ENCODE measurements at places on chromosomes 6 and 20.

- H3K36me3 ChIP-seq, result no peaks in the 10 kb centered on the region
- H3K4me1 ChIP-seq, result no peaks in the 10 kb centered on the region
- H3K27me3 ChIP-seq, result peaks cover 31% of the 10 kb centered on the region
These were observed 41.2 kb downstream of the LRFN2 start for GRCh38 chr6:40545954-40546353.

DNA sequence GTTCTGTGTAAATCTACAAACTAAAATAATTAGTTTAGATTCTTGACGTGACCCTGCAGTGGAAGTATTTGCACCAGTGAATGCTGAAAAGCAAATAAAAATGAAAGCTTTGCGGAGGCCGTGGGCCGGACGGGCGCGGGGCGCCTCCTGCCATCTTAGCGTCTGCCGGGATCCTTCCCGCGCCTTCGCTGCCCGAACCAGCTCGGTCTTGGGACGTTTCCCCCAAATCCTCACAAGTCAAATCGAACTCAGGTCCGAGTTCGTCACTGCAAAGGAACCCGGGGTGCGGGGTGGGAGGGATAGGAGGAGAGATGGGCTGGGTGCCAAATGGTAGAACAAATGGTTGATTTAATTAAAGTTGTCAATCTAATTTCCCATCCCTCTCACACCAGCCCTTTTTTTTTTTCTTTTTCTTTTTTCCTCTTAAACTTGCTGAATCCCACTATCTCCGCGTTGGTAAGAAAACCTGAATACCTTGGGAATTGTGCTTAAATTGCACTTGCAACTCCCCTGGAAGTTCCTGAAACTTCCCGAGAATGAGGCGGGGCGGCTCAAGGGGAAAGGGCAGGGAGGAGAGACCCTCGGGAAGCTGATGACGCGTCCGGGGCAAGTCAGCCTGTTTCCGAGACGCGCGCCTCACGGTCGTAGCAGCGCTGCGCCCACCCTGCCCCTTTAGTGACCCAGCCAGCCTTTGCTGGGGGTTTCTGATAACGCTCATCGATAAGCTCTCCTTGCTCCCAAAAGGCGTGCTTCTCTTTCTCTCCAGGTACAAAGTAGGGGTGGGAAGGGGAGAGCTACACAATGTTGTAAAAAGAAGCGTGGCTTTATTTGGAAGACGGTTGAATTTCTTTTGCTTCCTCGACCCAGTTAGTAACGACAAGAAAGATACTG lies 1.8 kb downstream of the GJA1 start:
- H3K27me3 ChIP-seq, result no peaks in the 10 kb centered on the region
- DNase-seq, result peak; percentile 51
- H3K36me3 ChIP-seq, result no peaks in the 10 kb centered on the region
- H3K4me1 ChIP-seq, result peaks cover 34% of the 10 kb centered on the region
- peak overlapping the region; percentile 94 for H3K27ac ChIP-seq

DNA sequence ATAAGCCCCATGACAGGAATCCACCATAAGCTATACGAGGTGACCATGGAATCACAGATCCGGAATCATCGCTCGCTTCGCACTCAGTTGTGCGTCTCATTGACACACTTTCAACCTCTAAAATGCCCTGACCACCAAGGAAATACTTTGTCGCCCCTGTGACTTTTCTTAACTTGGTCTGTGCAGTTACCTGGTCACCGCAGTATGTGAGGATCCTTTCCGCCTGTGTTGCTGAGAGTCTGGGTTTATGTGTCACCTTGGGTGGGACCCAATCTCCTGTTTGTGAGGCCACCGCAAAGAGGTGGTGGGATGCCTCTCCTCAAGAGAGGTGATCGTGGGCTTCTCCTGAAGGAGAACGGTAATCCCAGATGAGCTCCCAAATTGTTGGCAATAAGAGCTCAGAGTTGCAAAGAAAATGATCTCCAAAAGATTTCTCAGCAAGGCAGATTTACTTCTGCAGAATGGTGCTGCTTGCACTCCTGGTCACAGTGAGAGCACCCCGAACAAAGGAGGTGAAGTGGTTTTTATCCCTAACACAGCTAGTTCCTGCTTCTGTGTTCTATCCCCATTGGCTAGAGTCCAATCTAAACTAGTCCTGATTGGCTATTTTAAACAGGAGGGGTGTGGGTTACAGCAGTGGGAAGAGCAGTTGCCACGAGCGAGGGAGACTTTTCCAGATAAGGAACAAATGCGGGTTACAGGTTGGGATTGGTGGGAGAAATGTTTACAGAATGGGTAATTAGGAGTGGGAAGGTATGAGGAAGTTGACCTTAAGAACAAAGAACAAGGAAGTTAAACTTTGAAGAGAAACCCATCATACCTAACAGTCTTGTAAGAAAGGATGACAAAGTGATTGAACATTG lies 9.1 kb upstream of the ZNFX1 start:
- peaks cover 44% of the 10 kb centered on the region for H3K4me1 ChIP-seq
- H3K27me3 ChIP-seq, result no peaks in the 10 kb centered on the region
- H3K36me3 ChIP-seq, result peaks cover 89% of the 10 kb centered on the region
- H3K27ac ChIP-seq, result peak overlapping the region; percentile 75

- H3K4me1 ChIP-seq, result peaks cover 12% of the 10 kb centered on the region
- peaks cover 6% of the 10 kb centered on the region for H3K36me3 ChIP-seq
- H3K27ac ChIP-seq, result no peak overlapping the region
- no peaks in the 10 kb centered on the region for H3K27me3 ChIP-seq
- DNase-seq, result no peak
These were observed 137.6 kb downstream of the AIG1 start for GRCh38 chr6:143198312-143198711.

DNA sequence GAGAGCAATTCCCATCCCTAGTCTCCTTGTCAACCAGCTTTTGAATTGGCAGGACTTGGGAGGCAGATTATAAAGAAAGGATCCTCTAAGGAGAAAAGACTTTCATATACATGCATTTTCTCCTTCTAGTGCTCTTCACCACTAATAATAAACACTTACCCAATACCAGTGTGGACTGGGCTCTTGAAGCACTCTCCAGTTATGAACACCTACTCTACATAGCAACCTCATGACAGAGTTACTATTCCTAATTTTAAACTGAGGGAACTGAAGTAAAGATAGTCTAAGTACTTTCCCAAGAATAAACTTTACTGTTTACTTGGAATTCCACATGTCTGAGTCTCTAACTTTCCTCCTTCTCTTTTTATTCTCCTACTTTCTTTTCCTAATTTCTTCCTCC lies 4.8 kb downstream of the COL9A1 start:
- no peak for DNase-seq
- no peaks in the 10 kb centered on the region for H3K4me1 ChIP-seq
- no peak overlapping the region for H3K4me3 ChIP-seq
- no peak overlapping the region for H3K27ac ChIP-seq
- peaks cover 61% of the 10 kb centered on the region for H3K27me3 ChIP-seq

DNA sequence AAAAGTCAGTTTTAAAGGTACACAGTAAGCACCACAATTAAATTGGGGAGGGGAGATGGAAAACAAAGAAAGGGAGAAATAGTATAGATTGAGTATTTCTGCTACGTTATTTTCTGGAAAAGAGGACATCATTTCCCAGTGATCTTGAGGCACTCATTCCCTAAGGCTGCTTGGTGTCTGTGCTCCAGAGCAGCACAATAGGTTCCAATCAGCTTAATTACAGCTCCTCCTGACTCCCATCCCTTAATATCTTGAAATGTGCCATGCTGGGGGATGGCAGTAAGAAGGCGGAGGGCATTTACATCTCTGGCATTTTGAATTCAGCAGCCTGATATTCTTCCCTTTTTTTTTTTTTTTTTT lies 39.5 kb upstream of the BEND3 start:
- H3K36me3 ChIP-seq, result no peaks in the 10 kb centered on the region
- DNase-seq, result no peak
- H3K27me3 ChIP-seq, result no peaks in the 10 kb centered on the region
- no peak overlapping the region for H3K27ac ChIP-seq
- H3K4me1 ChIP-seq, result peaks cover 26% of the 10 kb centered on the region

DNA sequence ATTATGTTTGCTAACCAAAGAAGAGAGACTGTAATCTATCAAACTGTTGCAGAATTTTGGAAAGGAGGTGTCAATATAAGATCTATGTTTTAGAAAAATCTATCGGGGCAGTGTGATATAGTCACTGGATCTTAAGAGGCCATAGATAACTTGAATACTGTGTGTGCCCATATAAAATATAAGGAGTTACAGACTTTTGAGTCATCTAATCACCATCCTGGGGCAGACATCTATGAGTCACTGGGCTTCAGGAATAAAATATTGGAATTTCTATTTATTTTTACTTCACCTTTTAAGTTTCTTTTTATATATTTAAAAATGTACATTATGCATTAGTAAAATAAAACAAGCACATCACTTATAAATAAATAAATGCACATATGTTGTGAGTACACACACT lies 509.3 kb upstream of the MAN1A1 start:
- no peak overlapping the region for H3K4me3 ChIP-seq
- no peaks in the 10 kb centered on the region for H3K27me3 ChIP-seq
- H3K27ac ChIP-seq, result no peak overlapping the region
- DNase-seq, result no peak
- peaks cover 13% of the 10 kb centered on the region for H3K4me1 ChIP-seq

DNA sequence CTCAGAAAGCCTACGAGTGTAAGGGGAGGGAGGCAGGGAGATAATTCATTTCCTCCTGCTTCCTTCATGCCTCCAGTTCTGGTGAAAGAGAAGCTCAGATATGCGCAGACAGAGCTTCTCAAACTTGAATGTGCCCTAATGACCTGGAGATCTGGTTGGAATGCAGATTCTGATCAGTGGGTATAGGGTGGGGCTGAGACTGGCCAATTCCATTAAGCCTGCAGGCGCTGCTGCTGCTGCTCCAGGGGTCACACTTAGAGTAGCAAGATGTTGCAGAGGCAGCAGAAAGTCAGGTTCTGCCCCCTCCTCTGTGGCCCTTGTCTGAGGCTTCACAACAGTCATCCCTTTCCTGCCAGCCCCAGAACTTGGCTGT lies 161.0 kb downstream of the DHX35 start:
- no peak overlapping the region for H3K4me3 ChIP-seq
- H3K36me3 ChIP-seq, result no peaks in the 10 kb centered on the region
- H3K27ac ChIP-seq, result no peak overlapping the region
- H3K27me3 ChIP-seq, result peaks cover 10% of the 10 kb centered on the region
- peaks cover 4% of the 10 kb centered on the region for H3K4me1 ChIP-seq

DNA sequence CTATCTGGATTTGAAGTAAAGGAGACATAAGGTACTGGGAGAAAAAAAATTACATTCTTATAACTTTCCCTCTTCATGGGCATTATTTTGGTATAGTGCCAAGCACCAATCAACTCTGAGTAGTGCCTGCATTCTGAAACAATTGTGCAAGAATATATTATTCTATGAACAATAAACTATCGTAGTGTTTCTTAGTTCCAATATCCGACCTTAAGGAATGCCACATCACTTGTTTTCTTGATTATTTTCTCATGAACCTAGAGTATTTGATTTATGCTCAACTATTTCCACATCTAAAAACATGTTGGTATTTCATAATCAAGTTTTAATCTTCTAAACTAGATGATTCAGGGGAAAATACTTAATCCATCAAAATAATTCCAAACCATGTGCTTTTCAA lies 294.4 kb upstream of the TBX18 start:
- no peak for DNase-seq
- H3K4me1 ChIP-seq, result no peaks in the 10 kb centered on the region
- H3K27me3 ChIP-seq, result no peaks in the 10 kb centered on the region
- no peaks in the 10 kb centered on the region for H3K36me3 ChIP-seq
- no peak overlapping the region for H3K27ac ChIP-seq

- no peak overlapping the region for H3K4me3 ChIP-seq
- peaks cover 15% of the 10 kb centered on the region for H3K4me1 ChIP-seq
- peaks cover 25% of the 10 kb centered on the region for H3K36me3 ChIP-seq
These were observed 3.9 kb downstream of the ROMO1 start for GRCh38 chr20:35702824-35703695.

DNA sequence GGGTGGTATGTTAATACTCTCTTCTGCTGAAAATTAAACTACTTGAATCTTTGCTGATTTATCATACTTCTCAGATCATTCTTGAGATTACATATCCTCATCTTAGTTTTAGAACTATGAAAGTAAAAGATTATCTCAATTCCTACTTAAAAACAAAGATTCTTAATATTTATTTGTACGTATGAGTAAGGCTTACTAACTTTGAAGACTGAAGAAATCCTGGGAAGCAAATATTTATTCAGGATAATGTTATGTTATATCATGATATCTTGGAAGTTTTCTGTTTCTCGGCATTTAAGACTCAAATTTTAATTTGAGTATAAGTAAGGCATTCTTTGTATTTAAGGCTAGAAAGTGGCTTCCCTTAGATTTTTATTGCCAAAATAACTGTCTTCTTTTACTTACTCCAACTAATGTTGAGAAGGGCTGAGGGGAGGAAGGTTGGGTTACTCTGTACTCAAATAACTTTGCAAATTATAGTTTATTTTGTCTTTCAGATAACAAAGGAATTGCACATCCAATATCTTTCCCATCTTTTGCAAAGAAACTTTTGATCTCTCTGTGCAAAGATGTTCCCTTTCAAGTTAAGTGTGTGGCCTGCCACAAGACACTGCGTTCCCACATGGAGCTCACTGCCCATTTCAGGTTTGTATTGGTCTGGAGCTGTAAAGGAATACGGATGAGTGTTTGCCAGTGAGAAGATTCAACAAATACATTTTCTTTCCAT lies 30.5 kb upstream of the BAG2 start:
- peaks cover 43% of the 10 kb centered on the region for H3K36me3 ChIP-seq
- H3K4me3 ChIP-seq, result no peak overlapping the region
- H3K27me3 ChIP-seq, result no peaks in the 10 kb centered on the region
- no peak overlapping the region for H3K27ac ChIP-seq
- no peak for DNase-seq
- no peaks in the 10 kb centered on the region for H3K4me1 ChIP-seq

DNA sequence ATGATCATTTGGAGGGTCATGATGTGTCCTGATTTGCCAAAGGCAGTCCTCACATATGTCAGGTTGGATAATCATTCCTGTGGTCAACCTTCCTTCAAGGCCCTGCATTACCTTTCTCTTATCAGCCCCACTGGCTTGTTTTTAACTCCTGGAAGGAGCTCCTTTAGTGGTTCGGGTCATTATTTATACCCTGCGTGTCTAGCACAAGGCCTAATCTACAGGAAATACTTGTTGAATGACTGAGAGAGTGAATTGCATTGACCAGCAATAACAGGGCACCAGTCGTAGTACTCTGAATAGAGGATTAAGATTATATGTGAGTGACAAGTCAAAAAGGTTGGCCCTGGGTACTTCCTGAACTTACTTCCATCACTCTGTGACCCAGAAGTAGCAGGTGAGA lies 4.5 kb downstream of the HIVEP2 start:
- no peak for DNase-seq
- no peaks in the 10 kb centered on the region for H3K27me3 ChIP-seq
- no peak overlapping the region for H3K27ac ChIP-seq
- peaks cover 19% of the 10 kb centered on the region for H3K4me1 ChIP-seq
- no peak overlapping the region for H3K4me3 ChIP-seq
